Activated CD4-positive, alpha-beta T cell treated with anti-CD3 and anti-CD28 coated beads, Interleukin-2, amount 50 U/mL, for 16 hours (primary cell): ENCODE measurements at places on chromosomes 6 and 20.

DNA sequence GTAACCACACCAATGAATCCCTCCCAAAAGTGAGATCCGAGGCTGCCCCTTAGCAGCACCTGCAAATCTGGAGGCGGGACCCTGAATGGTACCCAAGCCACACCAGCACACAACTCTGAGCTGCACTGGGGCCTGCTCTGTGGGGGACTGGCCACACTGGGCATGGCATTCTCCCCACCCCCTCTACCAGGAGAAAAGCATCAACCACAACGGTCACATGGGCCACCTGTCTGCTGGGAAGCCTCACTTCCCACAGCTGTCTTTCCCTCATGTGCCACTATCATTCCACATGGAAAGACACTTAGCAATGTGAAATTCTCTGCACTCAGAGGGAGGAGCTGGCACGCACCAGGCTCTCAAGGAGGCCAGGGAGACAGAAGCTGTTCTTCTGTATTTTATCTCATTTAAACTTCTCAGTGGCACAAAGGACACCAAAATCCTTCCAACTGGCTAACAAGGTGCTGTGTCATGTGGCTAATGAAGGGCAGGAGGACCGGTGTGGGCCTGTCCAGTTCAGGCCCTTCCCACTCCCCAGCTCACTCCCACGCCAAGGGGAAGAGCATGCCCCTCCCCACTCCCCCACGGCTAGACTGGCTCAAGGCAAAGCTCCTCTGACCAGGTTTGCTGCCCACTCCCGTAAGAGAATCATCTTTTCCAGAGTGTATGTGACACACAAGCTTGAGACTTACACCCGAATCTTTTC, 19.0 kb downstream of the YTHDF1 start:
- no peak for DNase-seq

- DNase-seq: peak; percentile 53
These were observed 38.5 kb upstream of the AHI1 start for GRCh38 chr6:135535989-135536414.

DNA sequence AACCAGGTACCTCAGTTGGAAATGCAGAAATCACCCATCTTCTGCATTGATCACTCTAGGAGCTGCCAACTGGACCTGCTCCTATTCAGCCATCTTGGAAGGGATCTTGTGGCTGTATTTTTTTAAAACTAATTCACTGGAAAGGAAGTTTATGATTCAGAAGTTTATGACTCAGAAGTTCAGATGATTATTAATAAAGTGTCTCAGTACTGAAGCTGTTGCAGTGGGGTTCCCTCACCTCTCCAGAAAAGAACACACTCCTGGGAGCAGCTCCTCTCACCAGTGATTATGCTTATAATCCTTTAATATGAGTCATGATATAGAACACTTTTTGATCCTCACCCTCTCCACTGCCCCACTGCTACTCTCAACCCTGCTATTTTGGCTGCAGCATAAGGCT, 291.2 kb upstream of the HS3ST5 start:
- no peak for DNase-seq

GRCh38 chr20:38965264-38965663, 3.1 kb downstream of the DHX35 start:
- DNase-seq: no peak

DNA sequence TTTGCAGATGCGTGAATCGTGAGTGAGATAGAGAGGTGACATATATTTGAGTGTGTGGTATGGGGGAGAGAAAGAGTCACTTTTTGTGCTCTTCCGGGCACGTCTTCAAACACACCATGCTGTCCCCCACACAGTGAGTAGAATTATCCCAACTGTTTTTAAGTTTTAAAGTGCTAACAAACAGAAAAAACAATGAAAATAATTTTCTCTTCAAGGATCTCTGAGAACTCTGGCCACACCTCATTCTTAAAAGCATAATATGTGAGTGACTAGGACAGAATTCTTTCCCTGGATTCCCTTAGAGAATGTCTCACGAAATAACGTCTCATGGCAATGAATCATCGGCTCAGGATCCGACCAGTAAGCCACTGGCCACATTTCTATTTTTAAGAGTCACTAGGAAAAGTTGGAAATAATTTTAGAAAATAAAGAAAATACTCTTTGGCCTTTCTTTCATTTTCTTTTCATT, 235.7 kb upstream of the ZNF217 start:
- no peak for DNase-seq

DNA sequence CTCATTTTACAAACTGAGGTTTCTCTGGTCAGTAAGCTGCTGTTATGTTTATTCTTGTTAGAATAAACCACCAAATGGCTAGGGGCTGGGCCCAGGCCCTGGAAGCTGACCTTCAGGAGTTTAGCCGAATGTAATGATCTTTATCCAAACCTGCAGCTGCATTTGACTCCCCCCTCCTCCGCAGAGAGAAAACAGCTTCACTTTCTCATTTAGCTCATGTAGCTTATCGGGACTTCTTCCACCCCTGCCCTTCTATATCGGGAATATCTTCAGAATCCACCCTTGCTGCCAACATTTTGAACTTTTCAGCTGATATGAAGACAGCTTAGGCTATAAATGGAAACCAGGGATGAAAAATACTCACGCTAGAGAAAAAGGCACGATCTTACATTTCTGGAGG, 102.6 kb downstream of the ZMYND8 start:
- DNase-seq: no peak

DNA sequence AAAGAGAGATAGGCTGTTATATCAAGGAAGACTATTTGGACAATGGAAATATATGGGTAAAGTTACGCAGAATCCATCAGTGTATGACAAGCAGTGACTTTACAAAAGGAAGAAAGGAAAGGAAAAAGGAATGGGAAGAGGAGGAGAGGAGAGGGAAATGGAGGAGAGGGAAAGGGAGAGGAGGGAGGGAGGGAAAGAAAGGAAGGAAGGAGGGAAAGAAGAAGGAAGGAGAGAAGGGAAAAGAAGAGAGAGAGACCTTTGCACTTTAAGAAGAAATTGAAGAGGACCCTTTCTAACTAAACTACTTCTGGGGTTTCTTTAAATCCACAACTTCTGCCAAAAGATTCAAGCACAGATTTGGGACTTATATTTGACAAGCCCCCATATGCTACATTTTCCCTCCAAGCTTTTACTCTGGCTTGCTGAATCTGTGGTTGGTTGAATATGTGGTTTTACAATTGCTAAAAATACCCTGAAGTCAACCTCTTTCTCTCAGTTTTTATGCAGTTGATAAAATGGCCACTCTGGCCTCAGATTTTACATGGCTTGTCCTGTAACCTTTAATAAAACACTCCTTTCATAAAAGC, 120.8 kb upstream of the RAB32 start:
- no peak for DNase-seq

DNA sequence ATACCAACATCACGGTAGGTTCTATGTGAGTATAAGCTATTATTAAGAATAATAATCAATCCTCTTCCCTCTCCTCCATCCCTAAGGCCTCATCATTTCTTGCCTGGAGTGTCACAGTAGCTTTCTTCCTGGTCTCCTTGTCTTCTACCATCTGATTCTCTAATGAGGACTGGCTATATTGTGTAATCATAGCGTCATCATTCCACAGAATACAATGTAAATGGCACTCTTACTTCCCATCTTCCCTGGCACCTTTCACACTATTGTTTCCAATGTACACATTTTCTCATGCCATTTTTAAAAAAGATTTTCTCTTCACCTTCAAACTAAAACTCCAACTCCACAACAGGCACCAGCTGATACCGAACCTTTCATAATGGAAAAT, 2.2 kb upstream of the BTN3A2 start:
- no peak for DNase-seq

DNA sequence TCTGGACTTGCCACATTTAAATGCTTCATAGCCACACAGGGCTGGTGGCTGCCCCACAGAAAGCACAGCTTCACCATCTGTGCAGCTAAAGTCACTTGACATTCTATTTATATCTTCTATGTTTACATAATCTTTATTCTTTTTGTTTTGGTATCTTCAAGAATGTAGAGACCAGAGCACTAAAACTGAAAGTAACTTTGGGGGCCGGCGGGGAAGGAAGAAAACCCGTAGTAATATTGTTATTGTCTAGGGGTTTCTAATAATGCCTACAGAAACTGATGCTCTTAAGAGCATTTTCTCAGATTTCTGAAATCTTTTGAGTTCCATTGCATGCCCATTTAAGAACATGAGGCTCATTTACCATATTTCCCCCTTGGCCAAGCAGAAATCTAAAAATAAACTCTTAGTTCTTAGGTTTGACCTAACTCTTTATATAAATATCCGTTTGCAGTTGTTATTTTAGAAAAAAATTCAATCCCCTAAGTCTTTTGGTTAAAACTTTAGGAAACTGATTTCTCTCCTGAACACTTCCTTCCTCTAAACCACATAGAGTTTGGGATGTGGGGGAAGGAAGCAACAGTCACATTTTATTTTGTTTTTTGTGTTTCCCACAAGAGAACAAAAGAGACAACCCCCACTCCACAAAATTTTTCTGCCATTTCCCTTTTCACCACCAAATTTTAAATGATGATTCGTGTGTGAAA, 207.6 kb downstream of the OGFRL1 start:
- no peak for DNase-seq

DNA sequence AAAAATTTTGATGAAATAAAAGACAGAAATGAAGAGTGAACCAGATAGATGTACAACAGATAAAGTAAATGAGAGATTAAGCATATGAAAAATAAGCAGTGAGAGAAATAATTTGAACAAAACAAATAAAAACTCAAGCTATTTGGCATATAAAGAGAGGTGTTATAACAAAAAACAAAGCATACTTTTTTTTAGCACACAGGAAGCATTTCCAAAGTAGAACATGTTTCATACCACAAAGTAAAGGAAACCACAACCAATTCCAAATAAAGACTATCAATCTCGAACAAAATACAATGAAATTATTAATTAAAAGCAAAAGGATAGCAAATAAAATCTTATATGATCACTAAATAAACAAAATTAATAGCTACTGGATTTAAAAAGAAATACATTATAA, 6.8 kb downstream of the THEMIS start:
- no peak for DNase-seq

DNA sequence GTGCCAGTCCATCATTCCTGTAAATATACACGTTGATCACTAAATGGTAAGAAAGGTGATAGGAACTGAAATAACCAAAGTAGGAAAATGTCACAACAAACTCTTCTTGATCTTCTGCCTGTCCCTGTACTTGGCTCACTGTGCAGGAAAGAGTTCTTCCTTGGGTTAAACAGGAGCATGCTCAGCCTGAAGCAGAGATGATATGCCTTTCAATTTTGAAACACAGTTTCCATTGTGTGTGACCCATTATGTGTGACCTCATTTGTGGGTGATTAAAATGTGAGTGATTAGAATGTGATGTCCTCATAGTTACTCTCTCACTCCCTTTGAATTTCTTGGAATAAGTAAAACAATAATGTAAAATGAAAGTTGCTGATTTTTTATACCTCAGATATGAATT, 427.2 kb upstream of the AGPAT4 start:
- no peak for DNase-seq

- no peak for DNase-seq
These were observed 5.1 kb upstream of the GTSF1L start for GRCh38 chr20:43731927-43732326.

- DNase-seq: no peak
These were observed 806.6 kb downstream of the C6orf118 start for GRCh38 chr6:164502833-164503232.

DNA sequence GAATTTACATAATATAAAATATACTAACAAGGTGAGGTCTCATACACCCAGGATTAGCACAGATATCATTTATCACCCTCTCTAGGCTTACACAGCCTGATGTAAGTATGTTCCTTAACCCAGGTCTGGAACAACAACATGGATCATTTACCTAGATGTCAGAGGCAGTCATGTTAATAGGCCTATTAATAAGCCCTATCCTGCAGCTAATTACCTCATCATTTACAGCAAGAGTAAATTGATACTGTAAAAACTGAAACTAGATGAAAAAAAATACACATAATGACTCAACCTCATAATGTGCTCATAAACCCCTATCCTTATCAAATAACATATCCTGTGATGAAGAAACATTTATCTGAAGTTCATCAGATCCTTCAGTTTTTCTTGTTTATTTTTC, 334.3 kb upstream of the MANEA start:
- DNase-seq: no peak

- DNase-seq: no peak
These were observed 478.2 kb upstream of the CITED2 start for GRCh38 chr6:139852488-139853140.

DNA sequence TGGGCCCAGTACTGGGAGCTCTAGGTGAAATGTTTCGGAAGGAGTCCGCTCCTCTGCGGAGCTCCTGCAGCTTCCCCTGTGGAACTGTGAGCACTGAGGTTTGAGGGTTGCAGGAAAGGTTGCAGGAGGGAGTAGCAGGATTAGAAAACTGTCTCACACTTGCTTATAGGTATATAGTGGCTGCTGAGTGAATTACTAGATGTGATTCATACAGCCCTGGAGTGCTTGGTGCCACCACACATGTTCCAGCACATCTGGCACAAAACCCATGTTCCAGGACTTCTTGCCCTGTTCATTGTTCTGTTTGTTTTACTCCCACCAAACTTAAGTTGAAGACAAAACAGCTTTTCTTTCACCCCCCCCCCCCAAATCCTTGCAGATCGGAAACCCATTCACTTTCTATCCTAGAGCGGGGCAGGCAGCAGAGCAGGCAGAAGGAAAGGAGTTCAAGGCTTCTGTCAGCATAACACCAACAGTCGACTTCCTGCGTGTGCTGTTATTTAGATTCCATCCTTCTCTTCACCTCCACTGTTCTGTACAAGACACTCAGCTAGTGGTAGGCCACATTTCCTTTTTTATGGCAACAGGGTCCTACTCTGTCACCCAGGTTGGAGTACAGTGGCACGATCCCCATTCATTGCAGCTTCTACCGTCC, 669 bp upstream of the PEX6 start:
- DNase-seq: no peak

- no peak for DNase-seq
These were observed 1.1 kb upstream of the SAMD5 start for GRCh38 chr6:147507162-147508041.

- DNase-seq: no peak
These were observed 23.3 kb downstream of the NPEPL1 start for GRCh38 chr20:58715801-58716475.

GRCh38 chr20:13221313-13221672, 219 bp downstream of the ISM1 start:
- DNase-seq: no peak

DNA sequence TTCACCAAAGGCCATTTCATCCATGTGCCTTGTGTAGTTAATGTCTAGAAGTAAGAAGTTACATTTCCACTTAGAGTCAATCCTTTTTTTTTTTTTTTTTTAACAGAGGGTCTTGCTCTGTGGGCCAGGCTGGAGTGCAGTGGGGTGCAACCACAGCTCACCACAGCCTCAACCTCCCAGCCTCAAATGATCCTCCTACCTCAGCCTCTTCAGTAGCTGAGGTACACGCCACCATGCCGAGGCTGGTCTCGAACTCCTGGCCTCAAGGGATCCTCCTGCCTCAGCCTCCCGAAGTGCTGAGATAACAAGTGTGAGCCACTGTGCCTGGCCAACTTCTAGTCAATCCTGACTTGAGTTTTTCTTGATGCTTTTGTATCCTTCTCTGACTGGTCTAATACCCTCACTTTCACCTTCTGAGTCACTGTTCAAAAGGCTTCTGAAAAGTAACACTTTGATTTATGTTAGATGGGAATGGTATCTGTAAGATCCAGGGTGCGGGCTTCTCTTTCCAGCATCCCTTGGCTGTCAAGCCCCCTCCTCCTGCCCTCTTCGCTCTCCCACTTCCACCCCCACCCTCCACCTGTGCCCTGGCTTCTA, 22.1 kb downstream of the TRAM2 start:
- DNase-seq: no peak

- no peak for DNase-seq
These were observed 105.4 kb upstream of the AKIRIN2 start for GRCh38 chr6:87807475-87807874.
